Naive B cell (primary cell): ENCODE measurements at places on chromosomes 5 and 9.

GRCh38 chr9:93114169-93114983, 18.4 kb downstream of the CARD19 start:
- DNase-seq, result no peak

GRCh38 chr9:17425384-17425783, 153.5 kb upstream of the SH3GL2 start:
- DNase-seq, result no peak

- DNase-seq, result no peak
These were observed 25.7 kb downstream of the ANKRA2 start for GRCh38 chr5:73539730-73540129.

GRCh38 chr5:167014401-167015056, 1276.9 kb upstream of the WWC1 start:
- DNase-seq, result no peak

GRCh38 chr9:99042620-99043019, 62.3 kb upstream of the TGFBR1 start:
- DNase-seq, result no peak

DNA sequence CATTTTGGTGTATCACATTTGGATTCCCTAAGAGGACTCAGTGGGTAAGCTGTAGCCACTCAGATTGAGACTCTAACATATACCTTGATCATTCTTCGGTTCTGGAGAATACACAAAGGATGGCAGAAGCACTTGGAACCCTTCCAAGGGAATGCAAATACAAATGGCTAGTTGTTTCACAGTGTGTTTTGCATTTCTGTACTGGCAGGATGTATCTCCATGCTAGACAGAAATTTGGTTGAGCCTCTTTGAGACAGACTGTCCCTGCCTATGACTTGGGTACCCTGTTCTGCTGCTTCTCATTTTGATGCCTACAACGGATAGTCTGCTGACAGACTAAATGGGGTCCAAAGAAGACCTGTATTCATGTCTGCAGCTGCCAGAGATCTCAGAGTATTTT, 273.5 kb downstream of the TMEM38B start:
- no peak for DNase-seq

DNA sequence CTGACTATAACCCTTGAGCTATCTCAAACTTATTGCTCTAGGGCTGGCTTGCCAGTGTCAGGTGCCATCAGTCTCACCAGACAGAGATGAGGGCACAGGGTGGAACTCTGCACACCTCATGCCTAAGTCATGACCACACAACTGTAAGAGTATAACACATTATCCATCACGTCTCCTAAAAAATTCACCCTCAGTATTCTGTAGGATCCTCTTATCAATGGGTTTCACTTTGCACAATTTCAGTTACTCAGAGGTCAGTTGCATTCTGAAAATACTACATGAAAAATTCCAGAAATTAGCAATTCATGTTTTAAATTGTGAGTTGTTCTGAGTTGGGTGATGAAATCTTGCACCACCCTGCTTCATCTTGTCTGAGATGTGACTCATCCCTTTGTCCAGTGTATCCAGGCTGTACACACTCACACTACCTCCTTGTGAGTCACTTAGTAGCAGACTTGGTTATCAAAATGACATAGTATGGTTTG, 690.9 kb upstream of the CDH18 start:
- no peak for DNase-seq

GRCh38 chr5:169577951-169578350, 5.6 kb upstream of the SPDL1 start:
- no peak for DNase-seq

- DNase-seq, result no peak
These were observed 33.8 kb downstream of the SLC9A3 start for GRCh38 chr5:490116-491106.

DNA sequence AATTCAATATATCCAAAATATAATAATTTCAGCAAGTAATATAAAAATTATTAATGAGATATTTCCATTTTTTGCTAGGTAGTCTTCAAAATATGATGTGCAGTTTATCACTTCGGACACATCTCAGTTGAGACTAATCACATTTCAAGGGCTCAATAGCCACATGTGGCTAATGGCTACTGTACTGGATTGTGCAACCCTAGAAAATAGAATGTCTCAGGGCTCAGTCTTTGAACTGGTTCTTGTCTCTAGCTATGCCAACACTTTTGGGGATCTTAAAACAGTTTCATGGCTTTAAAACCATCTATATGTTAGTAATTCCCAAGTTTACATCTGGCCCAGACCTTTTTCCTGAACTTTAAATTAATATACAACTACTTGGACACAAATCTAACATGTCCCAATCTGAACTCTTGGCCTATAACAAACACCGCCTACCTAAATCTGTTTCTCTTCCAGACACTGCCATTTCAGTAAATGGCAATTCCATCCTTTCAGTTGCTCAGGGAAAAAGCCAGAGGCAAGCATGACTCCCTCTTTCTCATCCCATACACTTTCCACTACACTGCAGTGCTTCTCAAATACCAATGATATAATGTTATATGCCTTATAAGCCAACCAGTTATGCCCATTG, 18.8 kb downstream of the PTAR1 start:
- no peak for DNase-seq

DNA sequence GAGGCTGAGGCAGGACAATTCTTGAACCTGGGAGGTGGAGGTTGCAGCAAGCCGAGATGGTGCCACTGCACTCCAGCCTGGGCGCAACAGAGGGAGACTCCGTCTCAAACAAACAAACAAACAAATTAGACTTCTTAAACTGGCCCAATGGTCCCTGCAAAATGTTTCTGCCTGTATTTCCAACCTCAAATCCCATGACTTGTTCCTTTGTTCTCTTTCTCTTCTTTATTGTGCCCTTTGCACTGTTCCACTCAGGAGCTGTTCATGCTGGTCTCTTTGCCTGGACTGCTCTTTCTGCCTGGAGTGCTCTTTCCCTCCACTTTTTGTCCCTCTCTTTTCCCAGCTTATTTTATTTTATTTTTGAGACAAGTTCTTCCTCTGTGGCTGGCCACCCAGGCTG, 4.1 kb downstream of the RABEPK start:
- no peak for DNase-seq

DNA sequence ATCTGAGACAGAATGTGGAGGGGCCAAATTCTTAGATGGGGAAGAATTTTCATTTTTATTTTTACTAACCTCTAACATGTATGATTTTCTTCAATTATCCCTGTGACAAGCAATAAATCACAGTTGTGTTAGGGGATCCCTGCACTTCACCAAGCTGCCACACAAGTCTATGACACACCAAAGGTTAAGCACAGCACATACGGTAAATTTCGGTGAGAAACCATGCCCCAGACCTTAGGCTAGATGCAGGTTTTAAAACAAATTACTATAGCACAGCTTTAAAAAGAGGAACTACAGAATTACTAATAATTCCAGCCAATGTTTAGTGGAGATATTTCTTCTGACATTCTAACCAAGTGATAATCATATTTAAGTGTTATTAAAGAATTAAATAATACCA, 175.7 kb upstream of the RORB start:
- DNase-seq, result no peak

- no peak for DNase-seq
These were observed 192.7 kb downstream of the SMC2 start for GRCh38 chr9:104286799-104287198.

DNA sequence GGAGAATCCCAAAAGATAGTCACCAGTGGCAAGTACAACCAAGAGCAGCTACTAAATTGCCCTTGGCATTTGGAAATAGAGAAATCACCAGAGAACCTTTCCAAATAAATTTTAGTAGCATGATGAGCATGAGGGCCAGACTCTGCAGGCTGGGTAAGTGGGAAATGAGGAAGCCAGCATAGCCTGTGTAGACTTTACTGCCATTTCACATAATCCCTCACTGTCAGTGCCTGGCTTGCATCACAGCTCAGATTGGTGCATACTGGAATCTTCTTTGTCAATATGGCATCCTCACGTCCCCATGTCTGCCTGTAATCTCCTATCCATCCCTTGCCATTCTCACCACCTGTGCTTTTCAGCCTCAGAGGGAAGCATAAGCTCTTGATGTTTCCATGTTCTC, 14.5 kb downstream of the GRAMD2B start:
- DNase-seq, result no peak

DNA sequence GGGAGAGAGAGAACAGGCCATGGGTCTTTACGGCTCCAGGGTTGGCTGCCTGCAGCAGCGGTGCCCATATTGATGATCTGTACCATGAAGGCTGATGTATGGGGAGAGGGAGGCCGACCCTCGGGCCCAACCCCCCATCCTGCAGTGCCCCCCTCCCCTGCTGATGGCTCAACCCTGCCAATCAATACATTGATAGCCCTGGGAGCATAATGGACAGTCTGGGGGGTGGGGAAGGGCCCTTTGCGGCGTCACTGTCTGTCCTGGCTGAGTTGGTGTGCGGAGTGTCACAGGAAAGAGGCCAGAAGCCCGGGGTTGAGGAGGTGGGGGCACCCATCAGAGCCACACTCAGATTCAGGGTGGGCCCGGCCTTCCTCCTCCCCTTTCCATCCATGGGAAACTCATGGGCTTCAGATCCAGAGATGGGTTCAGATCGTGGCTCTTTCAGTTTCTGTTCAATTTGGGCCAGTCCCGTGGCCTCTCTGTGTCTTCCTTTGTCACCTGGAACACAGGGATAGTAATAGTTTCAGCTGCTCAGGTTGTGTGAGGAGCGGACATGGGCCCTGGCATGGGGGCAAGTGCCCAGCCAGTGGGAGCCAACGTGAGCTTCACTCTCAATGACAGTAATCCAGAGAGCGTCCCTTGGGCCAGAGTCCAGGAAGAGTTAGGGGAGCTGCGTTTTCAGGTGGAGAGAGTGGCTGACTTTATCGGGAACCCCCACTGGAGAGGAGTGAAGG, 9.5 kb downstream of the FGF18 start:
- no peak for DNase-seq

GRCh38 chr5:126594748-126595485, at the start of gene ALDH7A1:
Gene ALDH7A1 (minus strand): TSS chr5:126595219. CDS start chr5:126595198, 21 bp downstream.
- peak; percentile 35 for DNase-seq

DNA sequence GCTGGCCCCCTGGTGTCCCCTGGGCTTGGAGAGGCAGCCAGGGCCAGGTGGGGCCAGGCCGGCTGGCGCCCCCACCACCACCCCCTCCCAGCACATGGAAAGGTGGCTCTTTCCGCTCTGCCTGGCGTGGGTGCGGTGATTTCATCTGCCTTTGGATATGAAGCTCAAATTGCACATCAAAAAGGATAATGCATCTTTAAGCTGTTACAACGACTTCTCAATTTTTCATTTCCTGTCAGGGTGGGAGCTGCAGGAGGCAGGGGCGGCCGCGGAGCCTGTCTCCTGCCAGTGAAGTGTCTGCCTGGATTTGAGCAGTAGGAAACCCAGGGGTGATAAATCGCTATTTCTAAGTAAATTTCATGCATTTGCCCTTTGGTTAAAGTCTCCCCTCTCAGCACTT, 169.2 kb upstream of the MVB12B start:
- DNase-seq, result no peak

- DNase-seq, result no peak
These were observed 49.9 kb upstream of the SNCAIP start for GRCh38 chr5:122262103-122262502.

GRCh38 chr5:126235628-126236027, 187.6 kb upstream of the GRAMD2B start:
- DNase-seq, result no peak

DNA sequence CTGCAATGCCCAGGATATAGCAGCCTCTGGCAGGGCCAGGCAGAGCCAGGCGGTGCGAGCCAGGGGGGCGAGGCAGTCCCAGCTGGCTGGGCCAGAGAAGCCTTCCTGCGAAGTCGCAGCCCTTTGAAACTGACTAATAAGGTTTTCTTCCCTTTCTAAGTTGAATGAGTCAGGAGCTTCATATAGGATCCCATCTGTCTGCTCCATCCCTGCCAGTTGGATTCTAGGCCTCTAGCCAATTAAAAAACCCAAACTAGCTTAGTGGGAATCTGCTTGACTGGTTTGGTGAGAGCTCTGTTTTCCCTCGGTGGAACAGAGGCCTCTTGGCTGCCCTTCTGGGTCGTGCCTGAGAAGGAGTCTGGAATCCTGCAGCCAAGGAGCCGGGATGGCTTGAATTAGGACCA, 70.1 kb upstream of the RAPGEF1 start:
- DNase-seq, result no peak

GRCh38 chr9:34334916-34335315, 5.5 kb downstream of the NUDT2 start:
- DNase-seq, result no peak

GRCh38 chr9:133161547-133161950, 2.2 kb downstream of the GBGT1 start:
- DNase-seq, result no peak
